ENCODE measurements at places on chromosomes 16 and 17.
A peak's percentile ranks its signal among the peaks of the same experiment; 100 is the strongest.

GRCh38 chr17:64115043-64115698 is 14.8 kb downstream of the ERN1 start:
- no peak for DNase-seq

- DNase-seq: peak; percentile 50
Observed at GRCh38 chr16:86491640-86492023, 18.7 kb upstream of the FOXF1 start.

DNA sequence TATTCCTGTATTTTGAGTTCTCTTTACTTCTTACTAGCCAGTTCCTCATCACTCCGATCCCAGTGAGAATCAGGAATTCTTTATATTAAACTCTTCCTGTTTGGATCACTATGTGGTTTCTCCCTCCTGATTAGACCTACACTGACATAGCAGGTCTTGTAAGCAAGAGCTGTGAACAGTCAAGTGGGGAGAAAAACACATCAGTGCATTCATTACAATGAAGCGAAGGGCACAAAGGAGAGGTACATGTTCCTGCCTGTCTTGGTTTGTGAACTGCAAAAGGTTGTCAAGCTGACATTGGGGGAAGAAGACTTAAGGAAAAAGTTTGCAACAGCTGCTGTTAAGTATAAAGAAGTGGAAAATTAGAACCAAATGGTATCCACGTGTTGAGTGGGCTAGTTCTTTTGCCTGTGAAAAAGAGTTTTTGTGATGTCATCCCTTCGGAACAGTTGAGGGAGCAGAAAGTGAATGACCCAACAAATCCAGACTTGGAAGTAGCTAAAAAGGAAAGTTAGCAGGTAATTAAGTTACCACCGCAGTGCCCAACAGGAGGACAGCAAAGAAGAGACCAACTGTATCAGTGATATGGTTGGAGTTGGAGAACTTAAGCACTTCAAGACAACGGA is 23.0 kb upstream of the TRIM25 start:
- no peak for DNase-seq

- DNase-seq: no peak
Observed at GRCh38 chr17:76326306-76326705, 18.2 kb upstream of the QRICH2 start.

- DNase-seq: no peak
Observed at GRCh38 chr17:60406887-60407286, 15.0 kb upstream of the USP32 start.

- no peak for DNase-seq
Observed at GRCh38 chr16:27511657-27512448, 37.9 kb downstream of the GTF3C1 start.

GRCh38 chr17:68457168-68457538 is at the start of gene WIPI1:
Gene WIPI1 (minus strand): TSS chr17:68457496. CDS start chr17:68457421, 75 bp downstream.
- DNase-seq: peak; percentile 41

DNA sequence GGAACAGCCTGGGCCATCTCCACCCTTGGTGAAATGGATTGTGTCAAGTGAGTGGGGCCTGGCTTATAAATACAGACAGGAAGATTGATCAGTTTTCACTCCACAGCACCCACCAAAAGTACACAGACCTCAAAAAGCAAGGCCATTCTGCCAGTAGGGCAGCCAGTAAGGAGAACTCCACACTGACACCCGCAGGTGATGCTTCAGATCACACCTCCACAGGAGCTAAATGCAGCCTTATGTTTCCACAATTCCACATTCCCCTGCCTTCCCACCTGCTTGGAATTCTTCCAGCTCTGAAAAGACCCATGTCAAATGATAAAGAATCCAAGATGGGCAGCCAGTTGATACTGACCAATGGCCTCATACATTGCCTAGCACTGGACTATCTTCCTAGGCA is 191.1 kb downstream of the ZFHX3 start:
- no peak for DNase-seq

GRCh38 chr16:80836846-80837245 is 32.4 kb upstream of the CDYL2 start:
- peak; percentile 68 for DNase-seq

- no peak for DNase-seq
Observed at GRCh38 chr16:30417529-30418349, 10.3 kb downstream of the ZNF771 start.

DNA sequence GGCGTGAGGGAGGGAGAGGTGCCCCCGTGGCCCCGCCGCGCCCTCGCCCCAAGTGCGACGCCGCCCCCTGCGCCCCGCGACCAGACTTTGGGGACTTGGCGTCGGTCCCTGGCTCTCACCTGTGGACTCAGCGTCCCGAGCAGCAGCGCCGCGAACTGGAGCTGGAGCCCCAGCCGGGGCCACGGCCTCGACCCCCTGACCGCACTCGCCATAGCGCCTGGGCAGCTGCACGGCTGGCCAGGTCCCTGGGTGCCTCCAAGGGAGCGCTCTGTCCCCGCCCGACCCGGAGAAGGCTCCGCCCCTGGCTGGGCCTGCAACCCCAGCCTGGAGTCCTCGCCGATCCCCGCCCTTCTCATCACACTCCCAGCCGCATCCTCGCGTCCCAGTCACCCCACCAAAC is at the start of gene ERN2:
ERN2 (minus strand) TSS at position 247 of the 400 bp plus-strand sequence; CDS start at position 212, 35 bp downstream.
- no peak for DNase-seq

GRCh38 chr16:31225193-31225592 is 8.3 kb upstream of the PYDC1 start:
- DNase-seq: no peak

DNA sequence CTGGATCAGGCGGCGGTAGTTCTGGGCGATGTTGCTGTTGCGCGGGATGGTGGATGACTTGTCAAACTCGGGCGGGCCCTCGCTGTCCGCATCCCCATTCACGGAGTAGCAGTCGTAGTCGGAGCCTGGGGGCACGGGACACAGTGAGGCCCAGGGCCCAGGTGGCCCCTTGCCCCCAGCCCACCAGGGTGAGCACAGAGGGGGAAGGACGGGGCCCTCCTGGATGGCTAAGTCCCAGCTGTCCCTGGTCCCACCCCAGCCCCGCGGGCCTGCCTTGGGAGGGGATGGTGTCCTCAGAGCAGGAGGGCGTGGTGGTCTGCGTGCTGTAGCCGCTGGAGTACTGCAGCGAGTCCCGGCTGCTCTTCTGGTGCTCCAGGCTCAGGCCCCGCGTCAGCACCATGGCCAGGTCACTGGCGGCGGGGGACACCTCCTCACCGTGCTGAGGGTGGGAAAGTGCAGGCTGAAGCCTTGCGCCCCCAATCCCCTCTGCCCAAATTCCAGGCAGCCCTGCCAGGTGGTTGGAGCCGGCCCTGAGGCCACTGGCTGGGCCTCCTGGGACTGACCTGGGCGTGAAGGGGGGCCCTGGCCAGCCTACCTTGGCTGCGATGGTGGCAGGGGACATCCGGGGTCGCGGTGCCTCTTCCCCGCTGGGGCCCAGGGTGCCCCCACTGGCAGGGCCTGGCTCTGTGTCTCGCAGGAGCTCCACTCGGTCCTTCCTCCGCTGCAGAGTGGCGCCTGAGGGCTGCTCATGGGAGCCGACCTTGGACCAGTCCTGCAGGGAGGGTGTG is 18.2 kb downstream of the IL34 start:
- no peak for DNase-seq

DNA sequence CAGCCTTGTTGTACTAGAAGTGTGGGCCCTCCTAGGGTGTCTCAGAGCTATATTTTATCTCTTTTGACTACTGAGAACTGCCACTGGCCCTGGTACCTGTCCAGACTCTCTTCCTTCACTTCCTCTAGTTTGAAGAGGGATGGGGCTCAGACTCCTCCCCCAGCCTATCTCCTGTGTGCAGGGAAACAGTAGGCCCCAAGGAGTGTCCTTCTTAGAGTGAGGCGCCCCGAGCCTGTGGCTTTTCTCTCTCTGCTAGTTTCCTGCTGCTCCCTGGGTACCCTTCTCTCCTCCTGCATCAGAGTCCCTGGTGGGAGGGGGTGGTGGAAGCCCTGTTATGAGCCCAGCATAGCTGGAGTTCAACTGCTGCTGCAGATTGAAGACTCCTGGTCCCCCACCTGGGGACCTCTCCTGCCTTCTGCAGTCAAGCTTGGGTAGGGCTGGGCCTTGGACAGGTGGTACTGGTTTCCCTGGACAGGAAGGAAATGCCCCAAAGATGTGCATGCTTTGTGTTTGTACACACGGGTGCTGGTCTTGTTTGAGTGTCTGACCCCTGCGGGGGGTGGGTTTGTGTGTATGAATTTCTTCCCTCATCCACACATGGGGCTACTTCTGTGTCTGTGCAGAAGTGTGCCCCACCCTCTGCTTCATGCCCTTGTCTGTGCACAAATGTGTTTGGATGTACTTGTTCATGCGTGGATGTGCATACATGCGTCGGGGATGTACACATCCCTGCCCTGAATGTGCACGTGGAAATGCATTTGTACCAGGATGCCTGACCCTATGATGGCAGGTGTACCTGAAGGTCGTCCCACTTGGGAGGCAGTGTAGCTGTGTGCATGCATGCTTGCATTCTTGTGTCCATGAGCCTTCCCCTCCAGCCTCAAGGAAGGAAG is 6.9 kb downstream of the RARA start:
- no peak for DNase-seq

DNA sequence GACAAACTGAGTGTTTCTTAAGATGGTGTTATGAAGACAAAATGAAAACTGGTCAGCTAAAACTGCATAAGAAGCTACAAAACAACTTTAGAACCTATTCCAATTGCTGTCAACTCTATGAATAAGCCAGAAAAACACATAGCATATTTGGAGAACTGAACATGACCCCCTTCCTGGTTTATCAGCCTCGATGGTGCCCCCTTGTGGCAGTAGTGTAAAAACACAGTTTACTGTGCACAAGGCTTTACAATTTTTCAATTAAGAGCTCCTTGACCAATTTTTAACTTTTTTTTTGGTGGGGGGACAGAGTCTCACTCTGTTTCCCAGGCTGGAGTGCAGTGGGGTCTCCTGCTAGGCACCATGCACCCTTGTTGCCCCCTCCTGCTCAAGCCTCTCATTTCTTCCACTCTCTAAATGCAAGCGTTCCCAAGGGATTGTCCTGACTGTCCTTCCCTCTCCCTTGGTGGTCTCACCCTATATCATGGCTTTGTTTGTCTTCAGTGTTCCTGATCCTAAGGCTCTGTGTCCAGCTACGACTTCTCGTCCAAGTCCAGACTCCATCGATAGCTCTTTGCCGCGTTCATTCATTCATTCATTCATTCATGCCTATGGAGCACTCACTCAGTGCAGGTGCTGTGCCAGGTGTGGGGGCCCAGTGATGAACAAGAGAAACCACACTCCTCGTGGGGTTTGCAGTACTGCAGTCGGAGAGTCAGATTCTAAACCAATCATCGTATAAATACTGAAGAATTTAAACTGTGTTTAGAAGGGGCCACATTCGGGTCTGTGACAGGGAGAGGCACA is 7.5 kb downstream of the EIF1 start:
- peak; percentile 86 for DNase-seq

- no peak for DNase-seq
Observed at GRCh38 chr17:33932996-33933395, 322.1 kb upstream of the CCL2 start.

DNA sequence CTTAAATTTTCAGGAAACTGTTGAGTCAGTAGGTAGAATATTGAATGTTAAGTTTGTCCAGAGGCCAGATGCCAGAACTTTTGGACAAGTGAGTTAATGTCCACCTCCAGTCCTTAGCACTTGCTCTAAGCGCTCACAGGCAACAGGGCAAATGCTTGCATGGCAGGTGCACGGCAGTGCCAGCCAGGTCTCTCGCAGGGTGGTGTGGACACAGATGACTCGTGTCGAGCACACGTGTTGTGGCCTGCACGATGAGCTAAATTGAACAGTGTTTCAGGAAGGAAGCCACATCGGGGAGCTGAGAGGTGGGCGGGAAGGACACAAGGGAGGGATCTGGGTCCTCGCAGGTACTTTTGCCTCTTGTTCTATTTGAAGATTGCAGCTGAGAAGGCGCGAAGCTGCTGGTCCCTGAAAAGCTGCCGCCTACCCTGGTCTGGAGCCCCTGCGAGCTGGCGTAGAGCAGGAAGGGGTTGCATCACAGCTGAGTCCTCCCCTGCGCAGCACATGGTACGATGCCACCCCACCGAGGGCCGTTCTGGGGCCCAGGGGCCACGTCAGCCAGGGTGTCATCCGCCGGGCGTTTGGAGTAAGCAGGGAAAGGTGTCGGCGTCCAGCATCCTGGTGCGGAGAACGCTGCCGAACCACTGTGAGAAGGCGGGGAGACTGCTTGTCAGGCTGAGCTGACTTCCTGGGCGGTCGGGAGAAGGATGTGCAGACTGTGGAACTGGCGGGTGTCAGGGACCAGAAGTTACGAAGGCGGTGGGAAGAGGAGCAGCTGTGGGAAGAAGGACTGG is 6.3 kb downstream of the RAB40C start:
- DNase-seq: no peak

DNA sequence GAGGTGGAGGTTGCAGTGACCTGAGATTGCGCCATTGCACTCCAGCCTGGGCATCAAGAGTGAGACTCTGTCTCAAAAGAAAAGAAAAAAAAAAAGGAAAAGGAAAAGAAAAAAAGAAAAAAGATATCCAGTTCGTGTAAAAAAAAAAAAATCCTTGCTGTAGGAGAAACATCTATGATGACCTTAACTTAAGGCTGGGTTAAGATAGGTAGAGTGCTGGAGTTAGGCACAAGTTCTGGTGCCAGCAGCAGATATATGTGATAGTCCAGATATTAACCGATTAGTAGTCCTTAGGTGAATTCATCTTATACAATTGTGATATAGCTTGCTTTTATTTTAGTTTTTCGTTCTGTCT is 17.2 kb downstream of the PSMD11 start:
- DNase-seq: no peak

DNA sequence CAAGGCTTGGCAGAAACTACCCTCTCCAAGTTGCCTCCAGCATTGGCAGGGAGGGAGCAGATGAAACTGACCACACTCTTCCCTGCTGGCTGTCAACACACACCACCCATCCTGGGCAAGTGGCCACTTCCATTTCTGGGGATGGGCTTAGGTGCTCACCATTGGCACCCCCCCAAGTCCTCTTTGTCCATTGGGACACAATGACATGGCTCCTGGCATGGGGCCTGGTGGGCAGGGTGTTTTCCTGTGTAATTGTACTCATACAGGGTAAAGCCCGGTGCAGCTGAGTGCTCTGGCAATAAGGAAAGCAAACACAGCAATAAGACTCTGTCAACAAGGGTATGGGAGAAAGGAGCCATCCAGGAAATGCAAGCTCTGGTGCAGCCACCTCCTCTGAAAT is 22.6 kb downstream of the SCNN1B start:
- DNase-seq: peak; percentile 52

- peak; percentile 81 for DNase-seq
Observed at GRCh38 chr16:67666559-67667452, at the start of the genes C16orf86 and ENKD1. Gene C16orf86 (plus strand): TSS chr16:67666814. CDS start chr16:67666971, 157 bp downstream. Gene ENKD1 (minus strand): TSS chr16:67666750. CDS start chr16:67666442, 308 bp downstream.

DNA sequence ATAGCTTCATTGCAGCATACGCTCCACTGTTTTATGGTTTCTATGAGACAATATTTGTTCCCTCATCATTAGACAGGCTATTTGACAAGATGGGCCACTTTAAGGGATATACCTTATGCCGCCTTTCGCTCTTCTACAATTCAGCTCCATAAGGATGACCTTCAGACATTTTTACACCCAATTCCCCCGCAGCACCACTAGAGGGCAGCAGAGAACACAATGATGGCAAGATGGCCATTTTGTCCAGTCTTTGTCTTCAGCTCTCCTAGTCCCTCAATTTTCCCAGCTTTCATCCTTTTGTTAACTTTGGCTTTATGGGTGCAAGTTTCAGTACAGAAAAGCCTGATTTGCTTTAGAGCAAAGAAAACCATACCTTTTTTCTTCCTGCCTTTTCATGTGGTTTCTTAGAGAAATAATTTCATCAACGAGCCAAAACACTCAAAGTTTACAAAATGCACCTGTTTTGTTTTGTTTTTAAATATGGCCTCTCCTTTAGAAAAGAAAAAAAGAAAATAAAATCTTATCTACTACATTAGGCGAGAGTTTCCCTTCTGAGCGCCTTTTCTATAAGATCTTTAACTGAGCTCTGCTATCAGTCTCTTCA is 355.3 kb downstream of the TOX3 start:
- DNase-seq: peak; percentile 50

- no peak for DNase-seq
Observed at GRCh38 chr17:65656390-65657250, 95.2 kb upstream of the AXIN2 start.

GRCh38 chr17:59853168-59853918 is 39.4 kb downstream of the TUBD1 start:
- peak; percentile 95 for DNase-seq
